Stimulated activated CD8-positive, alpha-beta memory T cell treated with anti-CD3 and anti-CD28 coated beads, Interleukin-4, amount 100 ng/mL, for 1 hour (primary cell): ENCODE measurements at places on chromosomes 5 and 9.

- no peak for DNase-seq
These were observed 50.5 kb upstream of the SH3PXD2B start for GRCh38 chr5:172504701-172505402.

- DNase-seq: no peak
These were observed 92.0 kb upstream of the RAI14 start for GRCh38 chr5:34563931-34564709.

GRCh38 chr5:138212828-138213160 is 329 bp downstream of the CDC23 start:
- DNase-seq: no peak

GRCh38 chr9:96484521-96484931 is 34.6 kb downstream of the HABP4 start:
- DNase-seq: no peak

GRCh38 chr5:128881502-128882018 is 83.7 kb upstream of the SLC27A6 start:
- DNase-seq: no peak

DNA sequence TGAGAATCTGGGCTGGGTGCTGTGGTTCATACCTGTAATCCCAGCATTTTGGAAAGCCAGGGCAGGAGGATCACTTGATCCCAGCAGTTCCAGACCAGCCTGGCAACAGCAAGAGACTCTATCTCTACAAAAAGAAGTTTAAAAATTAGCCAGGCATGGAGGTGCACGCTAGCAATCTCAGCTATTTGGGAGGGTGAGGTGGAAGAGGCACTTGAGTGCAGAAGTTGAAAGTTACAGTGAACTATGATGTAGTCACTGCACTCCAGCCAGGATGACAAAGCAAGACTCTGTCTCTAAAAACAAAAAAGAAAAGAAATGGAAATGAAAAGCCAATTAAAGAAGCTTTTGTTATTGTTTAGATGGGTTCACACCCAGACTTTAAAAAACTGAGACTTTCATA is 131.6 kb upstream of the RASA1 start:
- no peak for DNase-seq

- DNase-seq: no peak
These were observed 329.0 kb downstream of the ICE1 start for GRCh38 chr5:5751498-5751897.

GRCh38 chr9:113674436-113674835 is 201.7 kb upstream of the ZNF618 start:
- no peak for DNase-seq

DNA sequence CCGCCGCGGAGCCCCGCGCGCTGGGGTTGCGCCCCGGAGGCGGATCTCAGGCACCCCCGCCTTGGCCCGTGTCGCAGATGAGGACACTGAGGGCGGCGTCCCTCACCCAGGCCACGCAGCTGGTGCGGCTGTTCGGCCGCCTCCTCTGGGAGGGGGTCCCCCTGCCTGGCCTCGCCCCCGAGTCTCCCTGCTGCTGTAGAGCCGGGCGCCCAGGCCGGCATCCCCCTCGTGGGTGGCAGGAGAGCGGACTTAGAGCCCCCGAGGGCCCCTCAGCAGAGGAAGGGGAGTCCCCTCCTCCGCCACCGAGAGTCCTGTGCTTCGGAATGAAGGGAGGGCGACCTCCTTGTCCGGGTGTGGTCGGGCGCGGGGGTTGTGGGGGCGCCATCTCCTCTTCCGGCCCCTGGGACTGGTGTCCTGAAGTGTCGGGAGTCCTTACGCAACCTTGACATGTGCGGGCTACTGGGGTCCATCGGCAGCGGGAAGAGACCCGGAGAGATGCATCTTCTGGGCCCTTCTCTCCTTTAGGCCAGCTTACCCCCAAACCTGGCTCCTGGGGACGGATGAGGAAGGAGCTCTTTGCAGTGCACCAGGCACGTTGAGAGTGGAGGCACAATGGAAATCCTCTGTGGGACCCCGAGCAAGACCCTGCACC is 11.7 kb upstream of the EXOSC2 start:
- DNase-seq: no peak

DNA sequence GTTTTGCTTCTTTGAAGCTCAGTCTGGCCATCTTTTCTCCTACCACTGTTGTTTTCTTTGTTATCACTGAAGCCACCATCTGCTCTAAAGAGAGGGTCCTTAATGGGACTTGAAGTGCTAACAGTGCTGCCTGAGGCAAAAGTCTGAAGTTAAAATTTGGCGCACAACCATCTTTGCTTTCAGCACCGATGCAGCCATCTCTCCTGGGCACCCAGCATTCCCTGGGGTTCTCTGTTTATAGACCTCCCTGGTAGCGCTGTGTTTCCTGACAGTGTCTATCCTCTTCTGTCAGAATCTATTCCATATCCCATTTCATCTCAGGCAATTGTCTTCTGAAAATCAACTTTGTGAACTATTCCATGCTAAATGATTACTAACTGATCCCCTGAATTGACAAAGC is 491.5 kb upstream of the MPDZ start:
- DNase-seq: no peak

GRCh38 chr5:168334695-168335094 is 43.2 kb downstream of the WWC1 start:
- no peak for DNase-seq
